IPS DF 19.7 (cell line): ENCODE measurements at places on chromosomes 6 and 20.

DNA sequence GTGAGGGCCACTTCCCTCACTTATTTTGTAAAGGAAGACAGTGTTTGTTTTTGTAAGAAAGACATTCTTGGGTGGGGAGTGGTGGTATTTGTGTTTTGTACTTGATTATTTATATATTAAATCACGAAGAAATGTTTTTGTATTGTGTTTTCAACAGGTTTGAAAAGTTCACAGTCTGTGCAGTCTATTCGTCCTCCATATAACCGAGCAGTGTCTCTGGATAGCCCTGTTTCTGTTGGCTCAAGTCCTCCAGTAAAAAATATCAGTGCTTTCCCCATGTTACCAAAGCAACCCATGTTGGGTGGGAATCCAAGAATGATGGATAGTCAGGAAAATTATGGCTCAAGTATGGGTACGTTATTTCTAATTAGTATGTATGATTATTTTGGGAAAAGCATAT lies 137.2 kb downstream of the NCOA3 start:
- no peak for DNase-seq

GRCh38 chr20:15491575-15491974 lies 1081.7 kb downstream of the KIF16B start:
- DNase-seq, result peak; percentile 3

DNA sequence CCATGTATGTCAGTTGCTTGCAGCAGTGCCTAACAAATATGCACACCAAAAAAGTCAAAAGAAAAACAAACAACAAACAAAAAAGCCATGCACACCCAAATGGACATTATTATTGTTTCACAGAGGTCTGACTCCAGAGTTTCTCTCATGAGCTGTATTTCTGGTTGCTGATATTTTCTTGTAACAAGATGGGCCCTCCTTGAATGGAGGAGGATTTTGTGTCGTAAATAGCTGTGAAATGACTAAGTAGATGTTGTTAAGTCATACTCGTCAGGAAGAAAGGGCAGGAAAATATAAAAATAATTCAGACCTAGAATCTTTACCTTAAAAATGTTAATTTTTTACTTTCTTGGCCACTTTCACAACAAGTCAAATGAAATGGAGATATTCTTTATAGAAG lies 96.0 kb downstream of the PLEKHG1 start:
- no peak for DNase-seq

DNA sequence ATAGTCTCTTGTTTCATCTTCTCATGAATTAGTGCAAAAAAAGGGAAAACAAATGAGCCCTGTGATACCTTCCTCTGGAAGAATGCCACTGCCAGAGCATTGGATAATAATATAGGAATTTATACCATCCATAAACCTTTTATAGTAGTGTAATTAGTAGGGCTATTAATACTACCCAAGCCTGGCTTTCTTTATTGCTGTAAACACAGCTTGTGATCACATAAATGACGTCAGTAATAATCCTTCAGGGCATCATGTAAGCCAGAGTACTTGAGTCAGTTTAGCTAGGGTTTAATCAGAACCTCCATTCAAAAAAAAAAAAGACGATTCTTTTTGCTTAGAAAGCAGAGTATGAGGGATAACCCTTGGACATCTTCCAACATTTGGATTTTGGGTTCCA lies 264.8 kb downstream of the SLC35F1 start:
- DNase-seq, result no peak
